ENCODE measurements at places on chromosomes 6 and 20.

- peak; percentile 57 for DNase-seq
These were observed 4.8 kb downstream of the SALL4 start for GRCh38 chr20:51797357-51798025.

DNA sequence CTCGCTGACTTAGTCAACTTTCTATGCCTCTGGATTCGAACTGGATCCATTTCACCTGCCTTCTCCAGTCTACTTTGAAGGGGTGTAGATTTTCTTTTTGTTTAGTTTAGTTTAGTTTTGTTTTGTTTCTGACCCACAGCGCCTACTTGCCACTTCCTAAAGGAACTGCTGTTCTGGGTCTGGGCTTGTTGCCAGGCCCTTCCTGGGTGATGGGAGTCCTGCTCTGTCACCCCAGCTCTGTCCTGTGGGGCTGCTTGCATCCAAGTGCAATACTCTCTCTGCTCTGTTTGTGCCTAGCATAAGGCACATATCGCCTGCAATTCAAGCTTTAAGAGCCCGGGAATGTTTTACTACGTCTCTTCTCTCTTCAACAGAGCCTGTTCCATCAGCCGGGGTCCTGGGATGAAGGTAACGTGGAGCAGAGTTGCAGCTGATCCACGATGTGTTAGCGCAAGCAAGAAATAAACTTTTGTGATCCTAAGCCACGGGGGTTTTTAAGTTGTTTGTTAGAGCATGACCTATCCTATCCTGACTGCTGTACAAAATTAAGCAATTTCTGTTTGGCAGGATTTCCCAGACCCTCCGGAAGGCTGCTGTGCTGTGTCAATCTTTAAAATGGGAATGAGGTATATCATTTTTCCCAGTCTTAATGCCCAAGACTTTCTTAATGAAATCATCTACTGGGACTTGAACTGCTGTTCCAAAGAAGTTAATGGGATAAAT, 30.9 kb upstream of the TAGAP start:
- no peak for DNase-seq

- DNase-seq, result no peak
These were observed 132.7 kb downstream of the TSHZ2 start for GRCh38 chr20:53104884-53105283.

DNA sequence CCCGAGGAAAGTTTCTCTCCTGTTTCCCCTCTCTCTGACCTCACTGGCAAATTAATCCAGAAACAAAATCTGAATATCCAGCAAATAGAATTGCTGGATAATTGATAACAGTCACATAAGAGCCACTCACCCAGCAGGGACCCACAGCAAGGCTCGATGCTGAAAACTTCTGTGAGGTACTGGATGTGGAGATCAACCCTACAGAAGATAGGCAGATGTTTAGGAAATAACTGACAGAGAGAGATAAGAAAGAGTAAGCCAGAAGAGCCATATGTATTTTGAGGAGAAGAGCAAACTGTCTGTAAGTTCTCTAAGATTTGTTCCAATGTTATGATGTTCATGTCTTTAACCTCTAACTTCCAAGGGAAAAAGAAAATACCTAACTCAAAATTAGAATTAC, 59.7 kb downstream of the PKHD1 start:
- DNase-seq, result no peak

DNA sequence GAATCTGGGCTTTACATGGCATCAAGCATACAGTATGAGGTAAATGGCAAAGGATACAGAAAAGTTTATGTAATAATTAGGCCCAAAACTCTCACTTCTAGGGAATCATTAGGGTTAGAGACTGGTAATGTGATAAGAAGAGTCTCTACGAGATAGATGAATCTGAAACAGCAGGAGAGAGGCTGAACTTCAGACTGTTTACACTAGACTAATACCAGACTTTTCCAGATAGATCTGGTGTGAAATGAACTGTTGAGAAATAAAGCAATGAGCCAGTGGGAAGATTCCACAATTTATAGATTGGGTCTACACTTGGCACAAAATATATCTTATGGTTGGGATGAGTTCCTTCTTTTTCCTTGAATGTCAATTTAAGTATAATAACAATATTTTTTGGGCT, 134.3 kb downstream of the MAN1A1 start:
- no peak for DNase-seq

GRCh38 chr6:52201046-52201445, 14.9 kb downstream of the IL17A start:
- DNase-seq, result no peak

GRCh38 chr6:119614138-119614537, 264.6 kb upstream of the MAN1A1 start:
- DNase-seq, result no peak

GRCh38 chr20:19828232-19828631, 70.2 kb downstream of the RIN2 start:
- peak; percentile 96 for DNase-seq

- DNase-seq, result no peak
These were observed 40.4 kb upstream of the ARG1 start for GRCh38 chr6:131532580-131533039.

DNA sequence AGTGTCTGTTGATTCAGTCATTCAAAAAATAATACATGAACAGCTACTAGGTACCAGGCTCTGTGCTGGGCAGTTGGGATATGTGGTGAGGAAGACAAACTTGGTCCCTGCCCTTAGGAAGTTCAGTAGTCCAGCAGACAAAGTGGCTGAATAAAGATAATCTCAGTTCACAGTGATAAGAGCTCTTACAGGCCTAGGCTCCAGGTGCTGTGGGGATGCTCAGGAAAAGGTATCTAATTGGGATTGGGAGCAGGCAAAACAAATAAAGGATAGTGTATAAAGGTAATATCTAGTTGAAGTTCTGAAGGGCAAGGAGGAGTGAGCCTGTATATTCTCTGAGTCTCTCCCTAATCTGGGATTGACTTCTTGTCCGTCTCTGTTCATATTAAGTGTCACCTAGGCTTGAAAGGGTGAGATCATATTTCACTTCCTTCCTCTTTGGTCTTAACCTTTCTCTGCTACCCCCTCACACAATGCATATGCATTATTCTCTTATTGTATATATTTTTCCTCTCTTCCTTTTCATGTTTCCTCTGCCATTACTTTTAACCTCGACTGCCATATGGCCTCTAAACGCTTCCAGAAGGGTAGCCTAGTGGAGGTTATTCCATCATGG, 13.5 kb downstream of the PTPN1 start:
- no peak for DNase-seq

DNA sequence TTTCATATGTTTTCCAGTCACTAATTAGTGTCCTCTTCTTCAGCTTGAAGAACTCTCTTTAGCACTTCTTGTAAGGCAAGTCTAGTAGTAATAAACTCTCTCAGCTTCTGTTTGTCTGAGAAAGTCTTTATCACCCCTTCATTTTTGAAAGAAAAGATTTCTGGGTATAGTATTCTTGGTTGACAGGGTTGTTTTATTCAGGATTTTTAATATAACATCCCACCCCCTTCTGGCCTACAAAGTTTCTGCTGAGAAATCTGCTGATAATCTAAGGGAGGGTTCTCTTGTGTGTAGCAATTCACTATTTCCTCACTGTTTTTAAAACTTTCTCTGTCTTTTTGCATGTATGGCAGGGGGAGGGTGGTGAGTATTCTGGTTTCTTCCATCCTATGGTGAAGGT, 9.6 kb upstream of the WFDC11 start:
- no peak for DNase-seq

DNA sequence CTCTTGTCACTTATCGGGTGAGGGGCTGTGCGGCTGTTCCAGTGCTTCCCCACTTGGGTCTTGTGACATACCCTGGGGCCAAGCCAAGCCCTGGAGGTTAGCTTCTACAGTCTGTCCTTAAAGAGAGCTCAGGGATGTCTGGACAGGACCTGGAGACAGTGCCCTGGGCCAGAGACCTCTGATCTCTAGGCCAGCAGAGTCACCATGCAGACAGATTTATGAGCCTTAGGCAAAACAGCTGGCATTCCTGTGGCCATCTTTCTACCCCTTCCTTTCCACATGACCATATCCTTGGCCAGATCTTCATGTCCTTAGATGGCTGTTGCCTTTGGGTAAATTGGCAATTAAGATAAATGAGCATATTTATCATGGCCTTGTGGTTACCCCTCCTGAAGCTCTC, 678.6 kb downstream of the MAFB start:
- DNase-seq, result no peak

DNA sequence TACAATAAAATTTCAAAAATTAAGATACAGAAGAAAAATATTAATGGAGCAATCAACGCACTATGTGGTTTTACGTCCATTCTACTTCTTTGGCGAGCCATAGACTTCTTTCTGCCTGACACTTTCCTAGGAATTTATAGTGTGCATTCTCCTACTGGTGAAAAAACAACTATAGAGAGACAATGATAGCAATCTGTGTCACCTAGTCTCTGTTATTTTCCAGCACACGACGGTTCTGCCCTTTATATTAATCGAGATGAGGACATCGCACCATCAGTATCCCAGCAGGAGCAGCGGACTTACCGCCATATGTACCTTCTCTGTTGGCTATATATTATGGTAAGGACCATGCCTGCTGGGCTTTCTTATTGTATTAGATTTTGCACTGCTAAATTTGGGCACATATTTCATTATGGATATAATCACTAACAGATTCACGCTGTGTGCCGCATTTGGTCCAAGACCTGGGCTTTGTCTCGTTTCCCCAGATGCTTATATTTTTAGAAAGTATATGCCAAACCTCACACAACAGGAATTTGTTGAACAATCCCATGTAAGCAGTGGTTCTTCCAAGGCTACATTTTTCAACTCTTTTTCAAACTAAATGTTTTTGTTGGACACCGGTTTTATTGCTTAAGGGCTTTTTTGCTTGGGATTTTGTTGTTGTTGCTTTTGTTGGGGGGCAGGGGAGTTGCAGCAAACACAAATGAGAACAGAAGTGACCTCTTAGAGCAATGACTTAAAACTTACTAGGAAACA, 166.4 kb downstream of the ADAT2 start:
- DNase-seq, result no peak

DNA sequence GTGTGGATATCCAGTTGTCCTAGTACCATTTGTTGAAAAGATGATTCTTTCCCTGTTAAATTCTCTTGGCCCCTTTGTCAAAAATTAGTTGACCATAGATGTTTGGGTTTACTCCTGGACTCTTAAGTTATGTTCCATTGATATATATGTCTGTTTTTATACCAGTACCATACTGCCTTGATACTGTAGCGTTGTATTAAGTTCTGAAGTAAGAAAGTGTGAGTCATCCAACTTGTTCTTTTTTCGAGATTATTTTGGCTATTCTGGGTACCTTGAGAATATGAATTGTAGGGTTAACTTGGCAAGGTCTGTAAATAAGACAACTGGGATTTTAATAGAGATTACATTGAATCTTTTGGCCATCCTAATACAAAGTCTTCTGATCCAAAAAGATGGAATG, 26.5 kb downstream of the PANK2 start:
- DNase-seq, result no peak

DNA sequence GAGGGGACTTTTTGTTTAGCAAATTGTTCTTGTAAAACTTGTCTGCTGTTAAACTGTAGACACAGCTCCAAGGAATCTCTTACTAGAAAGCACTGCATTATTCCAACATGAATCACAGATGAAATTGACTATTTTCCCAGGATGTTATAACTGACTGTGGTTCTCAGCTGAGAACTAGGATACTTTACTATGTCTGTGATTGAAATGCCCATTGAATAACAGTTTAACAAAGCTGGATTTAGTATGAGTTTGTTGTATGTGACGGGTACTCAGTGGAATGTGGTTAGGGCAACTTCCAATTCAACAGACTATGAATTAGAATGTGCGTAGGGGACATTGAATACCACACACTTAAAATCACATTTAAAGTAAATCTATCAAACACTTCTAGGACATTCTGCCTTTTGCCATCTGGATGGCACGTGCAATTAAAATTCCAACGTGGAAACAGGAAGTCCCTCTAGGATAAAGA, 193.4 kb upstream of the PREP start:
- DNase-seq, result peak; percentile 91

GRCh38 chr20:35150846-35151579, 3.9 kb upstream of the EDEM2 start:
- DNase-seq, result no peak

GRCh38 chr20:50146732-50147662, 6.5 kb downstream of the PEDS1 start:
- peak; percentile 68 for DNase-seq

- no peak for DNase-seq
These were observed 94.0 kb downstream of the CD83 start for GRCh38 chr6:14211562-14211942.
